ENCODE measurements at places on chromosomes 1 and 21.

- no peak for DNase-seq
Observed at GRCh38 chr1:150118716-150119115, 31.0 kb upstream of the PLEKHO1 start.

DNA sequence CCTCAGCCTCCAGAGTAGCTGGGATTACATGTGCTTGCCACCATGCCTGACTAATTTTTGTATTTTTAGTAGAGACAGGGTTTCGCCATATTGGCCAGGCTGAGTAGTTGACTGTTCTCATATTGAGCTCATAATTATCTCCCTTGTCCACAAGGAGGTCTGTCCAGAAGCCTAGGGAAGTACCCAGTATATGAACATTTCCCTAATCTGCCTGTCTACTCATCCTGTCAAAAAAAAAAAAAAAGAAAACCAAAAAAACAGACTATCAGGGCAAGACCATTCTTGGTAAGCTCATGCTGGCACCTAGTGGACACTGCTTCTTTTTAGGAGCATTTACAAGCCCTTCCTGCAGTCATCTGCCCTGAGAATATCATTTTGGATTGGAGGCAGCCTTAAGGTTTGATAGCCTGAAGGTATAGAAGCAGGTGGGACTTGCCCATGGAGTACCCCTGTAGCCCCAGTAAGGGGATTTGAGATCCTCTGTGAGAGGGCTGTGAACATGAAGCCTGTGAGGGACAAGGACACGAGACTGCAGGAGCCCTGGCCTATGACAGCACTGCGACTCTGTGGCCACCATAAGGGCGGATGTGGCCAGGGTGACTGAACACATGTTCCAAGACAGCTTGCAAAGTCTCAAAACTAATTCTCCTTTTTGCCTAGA, 10.8 kb upstream of the DUSP12 start:
- peak; percentile 53 for DNase-seq

DNA sequence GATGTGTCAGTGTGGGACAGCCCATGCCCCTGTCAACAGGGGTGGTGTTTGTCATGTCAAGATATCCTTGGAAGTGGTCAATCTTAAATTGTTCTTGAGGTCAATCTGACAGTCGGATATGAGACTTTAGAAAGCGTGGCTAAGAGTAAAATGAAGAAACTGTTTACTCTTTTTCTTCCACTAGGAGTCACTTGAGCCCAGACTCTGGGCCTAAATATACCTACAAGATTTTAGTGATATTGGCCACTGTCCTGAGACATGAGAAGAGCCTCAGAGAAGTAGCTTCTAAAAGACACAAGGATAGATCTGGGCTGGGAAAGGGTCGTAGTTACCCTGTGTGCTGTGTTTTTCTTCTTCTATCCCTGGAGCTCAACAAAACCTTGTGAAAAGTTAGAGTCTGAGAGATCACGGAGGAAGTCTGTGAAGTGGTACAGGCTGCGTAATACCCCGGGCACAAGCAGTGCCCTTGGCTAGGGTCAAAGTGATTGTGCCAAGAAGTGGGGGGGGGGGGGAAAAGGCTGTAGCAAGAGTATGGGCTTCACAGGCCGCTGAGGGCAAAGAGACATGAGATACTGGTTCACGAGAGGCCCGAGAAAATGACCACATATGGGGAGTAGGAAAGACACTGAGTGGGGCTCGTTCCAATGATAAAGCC, 355.2 kb upstream of the GREM2 start:
- no peak for DNase-seq

GRCh38 chr21:38236232-38236631, 20.6 kb upstream of the KCNJ15 start:
- DNase-seq = no peak

- DNase-seq = no peak
Observed at GRCh38 chr21:20108016-20108415, 890.2 kb upstream of the NCAM2 start.

DNA sequence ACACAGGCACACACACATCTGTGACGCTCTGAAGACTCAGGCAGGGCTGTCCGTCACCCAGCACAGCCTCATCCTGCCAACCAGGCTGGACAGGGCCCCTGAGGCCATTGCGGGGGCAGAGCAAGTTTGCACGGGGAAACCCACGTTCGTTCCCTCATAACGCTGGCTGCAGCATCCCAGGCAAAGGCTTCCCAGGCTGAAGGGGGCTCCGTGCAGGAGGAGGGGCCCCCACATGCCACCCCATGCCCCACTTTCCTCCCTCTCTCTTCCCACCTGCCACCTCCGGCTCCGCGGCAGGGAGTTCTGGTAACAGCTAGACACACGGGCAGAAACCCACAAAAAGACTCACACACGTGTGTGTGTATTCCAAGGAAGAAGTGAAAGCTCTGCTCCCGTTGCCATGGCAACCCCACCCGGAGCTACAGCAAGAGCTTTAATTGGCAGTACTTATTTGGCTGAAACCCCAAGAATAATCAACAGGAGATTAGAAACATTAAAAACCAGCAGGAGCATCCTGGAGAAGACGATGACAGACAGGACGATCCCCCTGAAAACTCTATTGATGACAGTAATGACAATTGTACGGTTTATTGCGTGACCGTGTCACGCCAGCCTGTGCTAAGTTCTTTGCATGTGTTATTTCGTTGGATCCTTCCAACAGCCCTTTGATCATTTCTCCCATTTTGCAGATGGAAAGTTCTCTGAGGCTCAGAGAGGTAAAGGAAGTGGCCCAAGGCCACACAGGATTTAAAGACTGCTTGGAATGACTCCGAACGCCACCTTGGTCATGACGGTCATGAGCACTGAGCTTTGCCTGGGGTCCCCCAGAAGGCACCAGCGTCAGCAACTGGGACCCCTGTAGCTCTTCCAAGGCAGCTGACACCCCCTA, 247.1 kb downstream of the NPHP4 start:
- no peak for DNase-seq

- DNase-seq = no peak
Observed at GRCh38 chr1:182677397-182678098, 6.8 kb downstream of the RGS8 start.

DNA sequence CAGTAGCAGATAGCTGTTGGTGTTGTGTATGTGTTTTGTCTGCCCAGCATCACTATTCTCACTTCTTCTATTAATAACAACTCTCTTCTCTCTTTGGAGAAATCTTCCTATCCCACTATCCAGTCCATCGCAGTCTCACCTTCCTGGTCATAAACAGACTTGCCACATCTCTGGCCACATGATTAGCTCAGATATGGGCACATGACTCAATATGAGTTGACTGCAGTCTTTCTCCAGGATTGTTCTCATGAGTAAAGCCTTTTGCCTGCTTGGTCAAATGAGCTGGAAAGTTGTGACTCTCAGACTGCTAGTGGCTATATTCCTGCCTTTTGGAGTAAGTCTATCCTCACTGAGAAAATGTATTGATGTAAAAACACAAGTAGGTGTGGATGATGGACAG, 32.9 kb upstream of the TADA1 start:
- DNase-seq = no peak

DNA sequence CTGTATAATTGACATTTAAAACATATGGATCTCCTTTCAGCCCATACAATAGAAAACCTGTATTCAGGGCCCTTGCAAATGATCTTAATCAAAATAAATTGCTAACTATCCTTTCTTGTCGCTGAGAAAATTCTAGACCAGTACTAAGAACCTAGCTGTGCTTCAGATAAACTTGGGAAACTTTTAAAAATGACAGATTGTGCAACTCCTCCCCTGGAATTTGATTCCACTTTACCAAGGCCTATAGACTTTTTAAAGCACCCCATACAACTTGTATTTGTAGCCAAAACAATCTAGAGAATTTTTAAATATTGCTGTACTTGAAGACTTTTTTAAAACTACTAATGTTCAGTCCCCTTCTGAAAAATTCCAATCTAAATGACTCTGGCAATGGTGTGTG, 51.6 kb downstream of the ZNF644 start:
- DNase-seq = no peak

DNA sequence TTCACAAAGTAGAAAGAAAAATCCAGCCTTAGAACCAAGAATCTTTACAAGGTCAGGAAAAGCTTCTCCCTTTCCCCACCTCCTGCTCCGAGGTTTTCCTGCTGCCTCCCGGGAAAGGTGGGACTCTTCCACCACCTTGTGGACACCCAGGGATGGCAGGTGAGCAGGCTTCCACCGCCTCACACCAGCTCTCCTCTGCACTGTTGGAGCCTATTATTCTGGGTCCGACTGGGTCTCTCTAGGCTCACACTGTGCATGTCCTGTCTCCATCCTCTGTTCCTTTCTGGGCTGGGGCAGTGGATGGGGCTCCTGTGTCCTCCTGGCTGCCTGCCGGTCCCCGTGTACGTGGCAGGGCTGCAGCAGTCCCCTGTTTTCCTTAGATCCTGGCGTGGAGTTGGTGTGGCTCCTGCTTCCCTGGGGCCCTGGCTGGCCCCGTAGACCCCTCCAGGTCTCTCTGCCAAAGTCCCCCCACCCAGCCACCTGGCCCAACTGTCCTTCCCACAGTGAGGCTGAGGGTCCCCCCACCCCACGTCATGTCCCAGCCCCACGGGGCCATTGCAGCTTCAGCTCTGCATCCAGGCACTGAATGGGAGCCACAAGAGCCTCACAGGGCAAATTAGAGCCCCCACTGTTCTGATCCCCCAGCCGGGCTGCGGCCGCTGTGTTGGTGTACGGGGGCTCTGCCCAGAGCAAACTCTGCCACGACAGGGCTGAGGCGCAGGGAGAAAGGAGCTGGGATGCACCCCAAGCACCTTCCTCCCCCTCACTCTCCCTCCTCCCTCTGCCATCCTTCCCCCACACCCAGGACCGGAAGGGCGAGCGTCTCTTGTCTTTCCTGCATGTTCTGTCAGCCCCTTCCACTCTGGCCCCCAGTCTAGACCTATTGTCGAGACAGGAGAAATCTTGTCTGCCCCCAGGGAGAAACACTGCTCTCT, 3.3 kb upstream of the SLC45A1 start:
- peak; percentile 52 for DNase-seq

- DNase-seq = peak; percentile 81
Observed at GRCh38 chr1:154326546-154327465, 1.5 kb downstream of the ATP8B2 start.

DNA sequence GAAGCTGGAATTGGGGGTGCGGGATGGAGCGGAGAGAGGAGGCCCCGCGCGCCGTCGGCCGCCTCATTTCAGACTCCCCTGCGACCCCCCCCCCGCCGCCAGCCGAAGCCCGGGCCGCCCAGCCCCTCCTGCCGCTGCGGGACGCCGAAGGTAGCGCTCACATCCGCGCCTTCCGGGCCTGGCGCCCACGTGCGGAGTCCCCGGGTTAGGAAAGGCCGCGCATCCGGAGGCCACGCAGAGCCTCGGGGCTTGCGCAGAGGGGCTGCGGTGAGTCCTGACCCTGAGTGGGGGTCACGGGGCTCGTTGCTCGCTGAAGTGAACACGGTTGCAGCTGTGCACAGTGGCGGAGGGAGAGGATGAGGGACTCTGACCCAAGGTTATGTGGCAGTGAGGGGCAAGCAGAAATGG, 552 bp upstream of the ZNF496 start:
- DNase-seq = peak; percentile 19

- no peak for DNase-seq
Observed at GRCh38 chr1:37734629-37735591, 30.0 kb downstream of the EPHA10 start.

DNA sequence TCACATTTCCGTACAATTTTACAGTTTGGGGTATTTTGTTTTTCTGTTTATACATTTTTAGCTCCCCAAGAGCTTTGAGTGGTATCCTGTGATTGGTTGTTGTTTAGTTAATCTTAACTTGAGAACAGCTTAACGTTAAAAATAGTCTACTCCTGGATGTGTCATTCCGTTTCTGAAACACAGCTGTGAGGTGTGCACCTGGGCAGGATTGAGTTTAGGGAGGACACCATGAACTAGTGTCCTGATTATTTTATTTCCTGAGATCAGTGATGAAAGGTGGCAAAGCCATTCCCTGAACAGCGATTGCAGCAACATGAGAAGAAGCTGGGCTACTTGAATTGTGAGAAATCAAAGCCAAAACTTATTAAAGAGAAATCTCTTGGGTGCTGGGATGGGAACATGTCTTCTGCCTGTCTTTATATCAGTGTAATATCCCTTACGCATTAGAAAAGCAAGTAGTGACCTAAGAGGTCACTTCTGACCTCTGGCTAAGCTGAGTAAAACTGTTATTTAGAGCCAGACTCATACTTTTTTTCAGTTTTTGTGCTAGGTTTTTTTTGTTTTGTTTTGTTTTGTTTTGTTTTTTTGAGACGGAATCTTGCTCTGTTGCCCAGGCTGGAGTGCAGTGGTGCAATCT, 43.4 kb downstream of the ZBTB40 start:
- no peak for DNase-seq

GRCh38 chr1:226643177-226643576, 94.6 kb downstream of the STUM start:
- no peak for DNase-seq

DNA sequence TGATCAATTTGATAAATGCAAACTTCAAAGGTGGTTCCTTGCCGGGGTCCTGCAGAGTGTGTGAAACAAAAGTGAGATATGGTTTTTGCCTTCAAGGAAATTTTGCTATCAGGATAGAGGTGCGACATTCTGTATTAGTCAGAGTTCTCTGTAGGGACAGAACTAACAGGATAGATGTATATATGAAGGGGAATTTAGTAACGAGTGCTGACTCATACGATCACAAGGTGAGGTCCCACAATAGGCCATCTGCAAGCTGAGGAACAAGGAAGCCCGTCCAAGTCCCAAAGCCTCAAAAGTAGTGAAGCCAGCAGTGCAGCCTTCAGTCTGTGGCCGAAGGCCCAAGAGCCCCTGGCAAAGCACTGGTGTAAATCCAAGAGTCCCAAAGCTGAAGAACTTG, 157.0 kb downstream of the RYR2 start:
- DNase-seq = no peak

DNA sequence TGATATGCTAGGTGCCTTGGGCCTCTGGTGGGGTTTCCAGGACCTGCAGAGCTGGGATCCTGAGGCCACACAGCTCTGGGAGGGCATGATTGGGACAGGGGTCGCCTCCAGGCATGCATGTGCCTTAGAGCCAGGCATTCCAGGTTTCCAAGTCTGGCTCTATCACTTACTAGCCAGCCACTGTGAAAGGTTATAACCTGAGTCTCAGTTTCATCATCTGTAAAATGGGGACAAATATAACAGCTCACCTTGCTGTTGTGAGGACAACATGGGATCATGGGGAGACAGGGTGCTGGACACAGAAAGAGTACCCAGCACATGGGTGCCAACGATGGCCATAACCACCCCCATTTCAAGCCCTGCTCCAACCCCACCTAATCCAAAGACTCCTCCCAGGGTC, 2.7 kb downstream of the CHI3L1 start:
- no peak for DNase-seq

GRCh38 chr1:171334024-171334640, 20.1 kb downstream of the FMO4 start:
- DNase-seq = no peak

DNA sequence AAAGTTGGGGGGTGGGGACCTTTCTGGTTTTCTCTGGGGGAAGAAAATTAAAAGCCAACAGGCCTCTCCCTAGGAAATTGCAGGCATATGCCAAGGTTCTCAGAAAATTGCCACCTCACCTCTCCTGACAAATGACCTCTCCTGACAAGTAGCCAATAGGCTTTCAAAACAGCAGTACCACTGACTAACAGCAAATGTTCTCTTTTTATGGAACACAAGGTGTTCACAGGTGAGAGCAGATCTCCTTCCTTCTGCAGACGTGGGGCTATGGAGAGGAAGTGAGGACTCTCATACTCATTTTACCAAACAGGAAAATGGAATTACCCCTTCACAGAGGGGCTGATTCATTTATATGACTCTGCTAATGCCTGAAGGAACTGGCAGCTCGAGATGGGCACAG, 32.7 kb upstream of the SUCO start:
- DNase-seq = no peak
